ENCODE measurements at places on chromosomes 6 and 20.

DNA sequence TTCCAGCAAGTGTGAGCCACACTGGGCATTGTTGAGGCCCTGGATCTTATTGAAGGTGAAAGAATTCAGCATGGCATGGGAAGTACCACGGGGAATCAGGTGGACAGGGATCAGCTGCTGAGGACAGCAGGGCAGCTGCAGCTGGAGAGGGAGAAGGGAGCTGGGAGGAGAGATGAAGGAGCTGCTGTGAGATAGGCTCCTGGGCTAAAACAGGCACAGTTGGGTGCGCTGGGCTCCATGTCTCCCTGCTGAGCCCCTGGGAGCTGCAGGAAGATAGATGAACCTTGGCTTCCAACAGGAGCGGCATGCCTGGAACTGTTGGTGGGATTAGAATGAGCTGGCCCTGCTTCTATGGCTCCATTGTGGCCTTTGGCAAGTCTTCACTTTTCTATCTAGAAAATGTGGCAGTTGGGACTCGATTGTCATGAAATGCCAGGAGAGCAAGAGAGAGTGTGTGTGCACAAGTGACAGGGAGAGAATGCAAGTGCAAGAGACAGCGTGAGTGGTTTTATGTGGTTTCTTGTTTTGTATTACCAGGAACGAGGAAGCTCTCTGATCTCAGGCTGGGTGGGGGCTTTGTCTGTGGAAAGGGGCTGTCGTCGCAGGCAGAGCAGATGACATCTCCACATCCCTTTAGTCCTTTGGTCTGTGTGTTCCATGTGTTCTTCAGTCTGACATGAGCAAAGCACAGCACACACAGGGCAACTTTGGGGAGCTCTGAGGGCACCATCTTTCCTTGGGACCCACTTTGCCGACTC, 20.4 kb downstream of the SNPH start:
- DNase-seq = no peak

DNA sequence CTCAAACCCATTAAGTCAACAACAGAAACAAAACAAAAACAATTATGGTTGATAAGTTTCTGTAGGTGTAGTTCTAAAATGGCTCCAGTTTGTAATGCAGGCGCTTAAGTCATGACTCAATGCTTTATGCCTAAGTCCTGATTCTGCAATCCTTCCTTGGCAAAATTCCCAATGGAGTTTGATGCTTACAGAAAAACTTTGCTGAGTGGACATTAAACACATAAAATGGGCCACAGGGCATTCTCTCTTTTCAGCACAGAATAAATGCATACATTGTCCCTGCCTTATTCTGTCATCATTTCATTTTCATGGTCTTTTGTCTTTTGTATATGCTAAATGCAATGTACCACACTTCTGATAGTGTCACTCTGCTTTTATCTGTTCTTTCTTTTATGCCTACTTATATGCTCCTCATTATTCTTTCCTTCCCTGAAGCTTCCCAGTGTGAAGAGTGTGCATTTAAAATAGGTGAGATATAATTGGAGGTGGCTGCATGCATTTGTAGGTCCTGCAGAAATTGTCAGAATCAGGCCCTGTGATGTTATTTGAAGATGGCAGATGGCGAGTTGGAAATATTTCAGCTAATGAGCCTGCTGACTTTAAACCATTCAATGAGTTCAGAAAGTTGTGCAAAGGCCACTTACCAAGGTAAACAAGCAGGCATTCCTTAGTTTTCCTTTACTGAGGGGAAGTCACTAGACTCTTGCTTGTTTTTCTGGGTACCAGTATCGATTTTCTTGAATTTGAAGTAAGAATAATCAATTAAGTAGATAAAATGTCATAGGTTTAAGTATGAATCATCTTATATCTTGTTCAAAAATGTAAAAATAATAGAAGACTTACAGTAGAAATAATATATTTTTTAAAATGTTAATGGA, 313.1 kb downstream of the TRDN start:
- no peak for DNase-seq

DNA sequence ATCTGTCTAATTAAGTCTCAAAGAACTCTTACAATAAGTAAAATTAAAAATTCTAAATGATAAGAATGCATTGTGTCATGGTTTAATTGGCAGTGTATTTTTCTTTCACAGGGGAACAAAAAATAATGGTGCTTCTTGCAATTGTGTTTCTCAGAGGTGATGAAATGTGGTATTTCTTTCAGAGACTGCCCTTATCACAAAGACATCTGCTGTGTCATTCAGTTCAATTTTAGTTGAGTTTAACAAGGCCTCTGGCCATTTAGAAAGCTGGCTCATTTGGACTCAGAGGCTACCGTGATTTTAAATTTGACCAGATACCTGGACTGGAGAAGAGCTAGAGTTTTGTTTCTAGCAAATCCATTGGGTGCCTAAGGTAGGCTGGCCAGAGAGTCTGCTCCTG, 23.6 kb upstream of the ZNF831 start:
- no peak for DNase-seq

- no peak for DNase-seq
Observed at GRCh38 chr6:47245745-47246371, 63.8 kb downstream of the TNFRSF21 start.

- no peak for DNase-seq
Observed at GRCh38 chr6:134921721-134922261, 28.1 kb downstream of the ALDH8A1 start.

- DNase-seq = no peak
Observed at GRCh38 chr6:148328876-148329555, 13.6 kb upstream of the SASH1 start.

- no peak for DNase-seq
Observed at GRCh38 chr6:129621252-129621651, 88.7 kb downstream of the ARHGAP18 start.

DNA sequence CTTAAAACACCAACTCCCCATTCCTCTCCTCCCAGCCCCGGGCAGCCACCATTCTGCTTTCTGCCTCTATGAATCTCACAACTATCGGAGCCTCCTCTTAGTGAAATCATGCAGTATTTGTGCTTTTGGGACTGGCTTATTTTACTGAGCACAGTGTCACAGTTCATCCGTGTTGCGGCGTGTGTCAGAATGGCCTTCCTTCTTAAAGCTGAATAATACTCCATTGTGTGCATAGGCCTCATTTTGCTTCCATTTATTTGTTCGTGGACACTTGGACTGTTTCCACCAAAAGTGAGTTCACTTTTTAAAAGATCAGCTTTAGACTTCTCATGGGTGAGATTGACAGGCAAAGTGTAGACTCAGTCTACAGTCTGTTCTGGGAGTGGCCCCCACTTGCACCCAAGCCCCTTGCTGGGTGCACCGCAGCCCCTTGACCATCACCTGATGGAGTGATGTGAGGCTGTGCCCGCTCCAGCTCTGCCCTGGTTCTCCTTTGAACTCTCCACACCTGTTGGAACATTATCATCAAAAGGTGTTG, 12.6 kb downstream of the DUSP22 start:
- no peak for DNase-seq

- DNase-seq = no peak
Observed at GRCh38 chr6:160162030-160162566, 40.5 kb downstream of the SLC22A1 start.

- no peak for DNase-seq
Observed at GRCh38 chr6:56329271-56330050, 82.1 kb upstream of the COL21A1 start.

DNA sequence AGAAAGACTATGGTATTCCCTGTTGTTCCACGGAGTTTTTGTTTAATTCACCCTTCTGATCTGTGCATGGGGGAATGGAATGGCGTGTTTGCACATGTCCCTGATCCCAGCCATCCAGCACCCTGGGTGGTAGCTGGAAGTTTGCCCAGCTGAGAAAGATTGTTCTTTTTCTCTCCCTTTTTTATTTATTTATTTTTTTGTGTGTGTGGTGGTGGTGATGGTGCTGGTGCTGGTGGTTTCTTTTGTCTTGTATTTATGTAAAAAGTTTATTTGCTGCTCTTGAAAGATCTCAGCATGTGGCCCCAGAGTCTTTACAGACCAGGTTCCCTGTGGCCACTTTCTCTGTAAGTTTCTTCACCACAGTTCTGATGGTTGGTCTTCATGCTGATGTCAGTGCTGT, 372.6 kb downstream of the UTRN start:
- no peak for DNase-seq

DNA sequence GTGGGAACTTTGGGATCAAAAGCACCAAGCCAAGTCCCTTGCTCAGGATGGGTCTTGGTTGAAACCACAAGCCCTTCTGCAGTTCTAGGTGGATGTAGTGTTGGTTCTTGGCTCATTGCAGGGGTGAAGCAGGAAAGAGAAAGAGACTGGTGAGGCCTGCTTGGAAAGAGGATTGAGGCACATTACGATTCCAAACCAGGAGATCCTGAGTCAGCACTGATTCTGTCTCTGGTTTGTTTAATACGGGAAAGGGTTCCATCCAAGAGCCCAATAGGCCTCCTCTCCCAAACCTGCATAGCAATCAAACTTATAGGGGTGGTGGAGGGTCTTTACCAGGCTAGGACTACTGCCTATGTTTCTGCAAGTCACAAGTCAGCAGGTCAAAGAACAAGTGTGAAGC, 24.3 kb downstream of the NSFL1C start:
- DNase-seq = no peak

GRCh38 chr20:41669708-41670263, 51.6 kb upstream of the CHD6 start:
- DNase-seq = no peak

DNA sequence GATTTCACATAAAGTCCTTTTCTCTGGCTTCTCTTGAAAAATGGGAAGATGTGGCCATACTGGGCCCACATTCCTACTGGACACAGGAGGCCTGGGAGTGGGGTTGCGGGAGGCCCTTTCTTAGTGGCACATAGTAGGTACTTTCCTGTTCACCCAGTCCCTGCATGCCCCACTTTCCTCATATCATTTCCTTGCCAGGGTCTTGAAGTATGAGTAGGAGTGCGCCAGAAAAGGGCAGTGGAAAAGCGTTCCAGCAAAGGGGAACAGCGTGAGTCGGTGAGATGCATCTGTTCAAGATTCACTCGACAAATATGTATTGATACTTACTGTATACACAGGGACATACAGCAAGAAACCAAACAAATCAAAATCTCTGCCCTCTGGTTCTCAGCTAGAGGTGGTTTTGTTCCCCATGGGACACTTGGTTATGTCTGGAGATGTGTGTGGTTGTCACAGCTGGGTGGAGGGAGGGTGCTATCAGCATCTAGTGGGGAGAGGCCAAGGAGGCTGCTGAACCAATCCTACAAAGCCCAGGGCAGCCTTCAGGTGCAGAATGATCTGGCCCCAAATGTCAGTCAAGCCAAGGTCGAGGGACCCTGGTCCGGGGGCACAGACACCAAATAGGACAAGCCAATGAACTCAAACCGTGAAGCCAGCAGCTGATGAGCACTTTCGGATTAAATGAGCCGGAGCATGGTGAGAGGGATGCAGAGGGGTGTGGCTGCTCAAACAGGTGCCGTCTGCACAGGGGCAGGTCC, 151.4 kb downstream of the CEBPB start:
- DNase-seq = no peak

GRCh38 chr6:100057941-100058340, 63.9 kb upstream of the MCHR2 start:
- DNase-seq = no peak

DNA sequence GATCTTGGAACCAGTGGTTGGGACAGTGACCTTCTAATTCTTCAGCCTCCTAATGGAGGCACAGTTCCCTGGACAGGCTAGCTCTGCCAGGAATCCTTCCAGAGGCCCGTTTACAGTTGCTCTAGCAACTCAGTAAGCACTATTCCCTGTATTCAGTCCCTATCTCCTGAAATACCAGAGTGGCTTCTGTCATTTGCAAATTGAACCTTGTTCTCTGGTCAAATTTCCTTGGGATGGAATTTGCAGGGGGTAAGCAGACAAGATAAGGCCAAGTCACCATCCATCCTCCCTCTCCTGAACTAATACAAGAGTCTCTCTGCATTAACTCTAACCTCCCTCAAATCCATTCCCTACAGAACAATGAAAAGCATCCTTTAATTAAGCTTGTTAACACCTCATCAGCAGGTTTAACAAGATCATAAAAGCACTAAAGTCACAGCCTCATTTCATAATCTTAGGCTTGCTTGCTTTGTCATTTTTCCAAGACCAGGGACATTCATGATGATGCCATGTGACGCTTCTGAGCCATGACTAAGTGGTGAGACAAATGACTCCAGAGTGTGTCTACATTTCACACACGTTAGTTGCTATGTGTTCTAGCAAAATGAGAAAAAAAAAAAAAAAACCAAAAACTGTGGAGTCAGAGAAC, 37.1 kb downstream of the SLC22A23 start:
- peak; percentile 20 for DNase-seq

GRCh38 chr20:12733811-12734210, 275.0 kb upstream of the SPTLC3 start:
- DNase-seq = no peak

- peak; percentile 60 for DNase-seq
Observed at GRCh38 chr6:14228571-14228970, 111.0 kb downstream of the CD83 start.

DNA sequence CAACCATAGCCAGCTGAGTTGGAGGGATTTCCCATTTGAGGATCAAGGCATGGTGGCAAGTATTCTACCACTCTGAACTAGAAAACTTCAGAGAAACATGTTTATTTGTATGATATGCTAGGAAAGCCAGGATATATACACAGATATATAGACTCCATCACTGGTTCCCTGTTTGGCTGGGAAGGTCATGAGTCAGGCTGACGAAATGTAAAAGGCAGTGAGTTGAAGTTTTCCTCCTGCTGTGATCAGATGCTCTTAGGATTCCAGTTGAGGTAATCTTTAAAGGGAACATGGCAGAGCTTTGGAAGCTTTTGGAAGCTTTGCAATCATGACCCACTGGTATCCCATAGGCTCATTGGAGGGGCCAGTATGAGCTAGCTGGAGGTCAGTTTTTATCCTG, 1369.1 kb downstream of the EPHA7 start:
- DNase-seq = no peak

GRCh38 chr6:119446609-119447008, 97.0 kb upstream of the MAN1A1 start:
- DNase-seq = peak; percentile 69

DNA sequence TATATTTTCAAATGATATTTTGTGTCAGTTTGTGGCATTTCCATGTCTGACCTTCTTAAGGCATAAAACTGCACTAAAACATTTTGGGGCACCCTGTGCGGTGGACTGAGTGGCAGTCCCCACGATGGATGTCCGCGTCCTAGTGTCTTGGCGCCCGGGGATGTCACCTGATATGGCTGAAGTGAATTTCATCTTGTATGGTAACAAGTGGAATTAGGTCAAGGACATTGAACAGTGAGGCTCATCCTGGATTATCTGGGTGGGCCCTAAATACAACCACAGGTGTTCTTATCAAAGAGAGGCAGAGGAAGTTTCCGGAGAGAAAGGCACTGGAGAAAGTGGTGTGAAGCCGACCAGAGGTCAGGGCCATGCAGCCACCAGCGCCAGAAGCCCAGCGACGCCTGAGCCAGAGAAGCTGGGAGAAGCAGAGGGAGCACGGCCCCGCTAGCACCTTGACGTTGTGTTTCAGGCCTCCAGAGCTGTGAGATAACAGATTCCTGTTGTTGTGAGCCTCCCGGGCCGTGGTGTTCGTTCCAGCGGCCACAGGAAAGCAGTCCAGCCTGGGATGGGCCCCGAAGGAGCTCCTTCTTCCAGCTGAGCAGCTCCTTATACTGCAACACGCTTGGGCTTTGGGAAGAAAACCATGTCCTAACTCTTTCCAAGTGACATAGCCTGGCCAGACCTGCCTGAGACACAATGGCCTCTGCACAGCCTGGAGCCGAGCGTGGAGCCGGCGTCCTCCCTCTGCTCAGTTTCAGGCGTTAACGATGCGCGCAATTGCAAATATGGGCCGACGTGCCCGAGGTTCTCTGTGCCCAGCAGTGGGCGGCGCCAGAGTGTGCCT, 22.5 kb downstream of the THBS2 start:
- no peak for DNase-seq
